Neural crest cell (in vitro differentiated cells): ENCODE measurements at places on chromosomes 2 and 18.

GRCh38 chr2:60958800-60959199 is 58.7 kb upstream of the PEX13 start:
- no peak for DNase-seq

DNA sequence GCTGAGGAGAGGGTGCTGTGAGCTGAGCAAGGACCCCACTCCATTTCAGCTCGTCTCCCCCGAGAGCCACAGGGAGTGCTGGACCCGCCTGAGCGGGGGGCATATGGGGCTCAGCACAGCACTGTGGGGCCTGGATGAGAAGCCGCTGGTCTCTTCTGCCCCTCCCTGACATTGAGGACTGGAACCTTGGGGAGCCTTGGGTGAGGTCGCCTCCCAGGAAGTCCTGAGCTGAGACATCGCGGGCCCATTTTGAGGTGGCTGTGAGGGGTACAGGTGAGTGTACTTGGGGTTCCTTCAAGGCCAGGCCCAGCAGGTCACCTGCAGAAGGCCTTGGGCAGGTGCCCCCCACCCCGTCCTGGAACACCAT is 3.1 kb upstream of the AQP12A start:
- no peak for DNase-seq

GRCh38 chr18:46625069-46625468 is 32.0 kb downstream of the LOXHD1 start:
- DNase-seq: no peak

GRCh38 chr18:77199707-77200106 is 49.9 kb upstream of the GALR1 start:
- DNase-seq: no peak

DNA sequence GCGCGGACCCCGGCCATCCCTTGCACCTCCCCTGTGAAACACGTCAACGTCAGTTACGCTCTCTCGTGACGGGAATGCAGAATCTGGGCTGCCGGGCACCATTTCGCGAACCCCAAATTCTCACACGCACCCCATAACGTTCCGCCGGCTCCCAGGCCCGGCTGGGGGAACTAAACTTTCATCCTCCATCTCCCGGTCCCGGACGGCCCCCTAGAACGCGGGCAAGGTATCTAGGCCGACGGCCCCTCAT is 544 bp downstream of the DNAJC27 start:
- no peak for DNase-seq

- DNase-seq: no peak
These were observed 27.2 kb upstream of the CDH2 start for GRCh38 chr18:28204154-28204553.

DNA sequence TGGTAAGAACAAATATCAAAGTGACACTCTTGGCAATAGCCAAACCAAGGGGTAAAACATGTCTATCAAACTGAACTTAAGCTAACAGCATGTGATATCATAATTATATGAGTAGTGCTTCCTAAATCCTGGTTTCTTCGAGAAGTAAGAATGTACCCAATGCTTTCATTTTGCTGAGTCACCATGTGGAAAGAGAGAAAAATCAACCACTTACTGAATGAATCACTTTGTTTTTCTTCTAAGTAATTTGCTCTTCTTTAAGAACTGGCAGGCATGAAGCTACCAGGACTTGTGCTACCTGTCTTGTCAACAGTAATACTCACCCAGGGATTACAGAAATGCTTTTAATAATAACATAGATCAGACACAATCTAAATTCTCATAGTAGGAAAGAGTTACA is 19.0 kb upstream of the DUSP19 start:
- no peak for DNase-seq

GRCh38 chr2:50335852-50336251 is 696.1 kb downstream of the NRXN1 start:
- DNase-seq: no peak

DNA sequence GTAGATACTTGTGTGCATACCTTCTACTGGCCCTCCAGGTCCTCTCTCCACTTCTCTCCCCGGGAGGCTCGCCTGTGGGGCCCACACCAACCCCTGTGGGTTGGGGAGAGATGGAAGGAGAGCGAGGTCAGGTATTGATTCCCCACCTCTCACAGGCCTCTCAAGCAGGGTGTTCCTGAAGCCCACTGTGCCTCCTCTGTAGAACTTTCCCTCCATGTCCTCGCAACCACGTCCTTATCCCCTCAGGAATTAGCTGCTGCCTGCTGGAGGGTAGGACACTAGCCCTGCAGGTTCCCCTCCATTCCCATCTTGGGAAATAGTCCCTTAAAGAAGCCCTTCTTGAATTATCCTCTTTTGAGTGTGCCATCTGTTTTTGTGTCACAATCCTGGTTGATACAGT is 38.9 kb upstream of the KLF11 start:
- DNase-seq: no peak

- no peak for DNase-seq
These were observed 148.1 kb downstream of the ZNF407 start for GRCh38 chr18:74745633-74746403.

DNA sequence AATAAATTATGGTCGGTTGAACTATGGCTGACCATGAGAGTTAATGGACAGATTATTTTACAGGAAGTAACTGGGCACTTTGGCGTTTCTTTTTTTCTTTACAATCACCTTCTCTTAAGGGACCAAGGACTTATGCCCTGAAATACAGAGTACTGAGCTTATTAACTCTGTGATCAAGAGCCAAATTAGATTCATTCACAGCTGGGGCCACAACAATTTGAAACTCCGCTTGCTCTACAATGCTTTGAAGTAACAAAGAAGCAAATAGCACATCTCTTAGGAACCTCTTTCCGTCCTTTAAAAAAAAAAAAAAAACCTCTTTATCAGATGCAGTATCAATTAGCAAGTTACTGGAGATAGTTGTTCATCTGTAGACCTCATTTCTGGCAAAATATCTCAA is 112.0 kb downstream of the LYPD6 start:
- DNase-seq: no peak

GRCh38 chr2:156466739-156467405 is 30.7 kb downstream of the GPD2 start:
- no peak for DNase-seq

GRCh38 chr18:39834636-39835035 is 2120.4 kb upstream of the PIK3C3 start:
- no peak for DNase-seq

DNA sequence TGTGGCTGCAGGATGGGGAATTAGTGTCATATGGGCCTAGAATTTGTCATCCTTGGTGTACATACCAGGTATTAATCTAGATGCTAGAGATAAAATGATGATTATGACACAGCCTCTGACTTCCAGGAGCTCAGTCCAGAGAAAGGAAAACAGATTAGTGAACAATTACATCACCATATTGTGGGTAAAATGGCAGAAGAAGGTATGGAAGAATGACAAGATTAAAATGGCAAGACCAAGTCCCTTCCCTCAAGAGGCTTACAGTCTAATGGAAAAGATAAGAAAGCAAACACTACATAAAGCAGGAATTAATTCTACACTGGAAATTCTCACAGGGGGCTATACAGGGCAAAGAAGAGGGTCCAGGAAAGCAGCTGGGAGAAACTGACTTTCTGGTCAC is 25.9 kb upstream of the TYMS start:
- DNase-seq: no peak

GRCh38 chr2:187207126-187207525 is 240.9 kb downstream of the CALCRL start:
- DNase-seq: no peak

GRCh38 chr2:208112969-208113368 is 11.4 kb downstream of the CRYGD start:
- DNase-seq: no peak

DNA sequence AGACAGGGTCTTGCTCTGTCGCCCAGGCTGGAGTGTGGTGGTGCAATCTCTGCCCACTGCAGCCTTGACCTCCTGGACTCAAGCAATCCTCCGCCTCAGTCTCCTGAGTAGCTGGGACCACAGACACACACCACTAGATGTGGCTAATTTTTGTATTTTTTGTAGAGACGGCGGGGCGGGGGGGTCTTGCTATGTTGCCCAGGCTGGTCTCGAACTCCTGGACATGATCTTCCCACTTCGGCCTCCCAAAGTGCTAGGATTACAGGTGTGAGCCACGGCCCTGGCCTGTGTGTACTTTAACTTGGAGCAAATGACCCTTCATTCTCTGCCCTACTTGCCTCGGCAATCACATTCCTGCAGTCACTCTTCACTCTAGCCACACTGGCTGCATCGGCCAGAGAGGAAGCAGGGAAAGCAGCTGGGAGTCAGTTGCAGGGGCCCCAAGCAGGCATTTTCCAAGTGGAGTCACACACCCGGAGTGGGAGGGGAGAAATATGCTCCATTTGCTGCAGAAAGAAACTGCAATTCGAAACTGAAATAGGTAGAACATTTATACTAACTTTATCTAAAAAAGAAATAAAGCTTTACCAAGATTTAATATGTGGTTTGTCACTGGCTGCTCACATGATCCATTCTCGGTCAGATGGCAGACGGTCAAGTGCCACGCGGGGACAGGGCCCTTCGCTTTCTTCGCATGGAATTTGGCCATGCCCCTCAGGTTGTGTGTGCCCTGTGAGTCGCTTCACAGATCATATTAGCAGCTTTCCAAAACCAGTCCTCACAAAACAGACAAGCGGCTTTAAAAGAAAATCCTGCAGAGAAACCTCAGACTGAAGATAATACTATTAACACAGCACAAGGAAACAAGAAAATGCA is 37.1 kb downstream of the FAM161A start:
- DNase-seq: no peak

GRCh38 chr18:10135302-10135926 is 221.6 kb downstream of the VAPA start:
- DNase-seq: no peak

GRCh38 chr2:192957425-192957824 is 762.7 kb upstream of the TMEFF2 start:
- no peak for DNase-seq

DNA sequence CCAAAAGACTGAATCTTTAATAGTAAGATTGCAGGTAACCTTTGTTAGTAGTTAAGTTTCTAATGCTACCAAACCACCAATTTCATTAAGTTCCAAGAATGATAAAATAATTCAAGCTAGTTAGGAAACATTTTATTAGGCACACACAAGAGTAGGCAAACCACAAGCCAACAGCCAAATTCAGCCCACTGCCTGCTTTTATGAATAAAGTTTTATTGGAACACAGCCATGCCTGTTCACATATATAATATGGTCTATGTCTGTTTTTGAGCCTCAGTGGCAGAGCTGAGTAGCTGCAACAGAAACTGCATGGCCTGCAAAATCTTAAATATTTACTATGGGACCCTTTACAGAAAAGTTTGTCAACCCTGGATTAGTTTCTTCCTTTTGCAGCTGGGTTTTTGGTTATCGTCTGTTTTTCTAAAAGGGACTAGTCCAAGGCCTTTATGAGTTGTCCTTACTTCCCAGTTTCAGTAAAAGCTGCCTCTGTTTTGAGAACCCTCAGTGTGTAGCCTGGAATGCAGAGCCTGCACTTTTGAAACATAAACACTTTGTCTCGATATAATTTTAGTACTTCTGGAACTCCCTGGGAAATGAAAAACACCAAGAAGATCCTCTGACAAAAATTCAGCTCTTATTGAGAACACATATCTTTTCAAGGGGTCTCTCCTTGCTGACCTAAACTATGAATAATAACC is 39.1 kb downstream of the FRZB start:
- DNase-seq: no peak

DNA sequence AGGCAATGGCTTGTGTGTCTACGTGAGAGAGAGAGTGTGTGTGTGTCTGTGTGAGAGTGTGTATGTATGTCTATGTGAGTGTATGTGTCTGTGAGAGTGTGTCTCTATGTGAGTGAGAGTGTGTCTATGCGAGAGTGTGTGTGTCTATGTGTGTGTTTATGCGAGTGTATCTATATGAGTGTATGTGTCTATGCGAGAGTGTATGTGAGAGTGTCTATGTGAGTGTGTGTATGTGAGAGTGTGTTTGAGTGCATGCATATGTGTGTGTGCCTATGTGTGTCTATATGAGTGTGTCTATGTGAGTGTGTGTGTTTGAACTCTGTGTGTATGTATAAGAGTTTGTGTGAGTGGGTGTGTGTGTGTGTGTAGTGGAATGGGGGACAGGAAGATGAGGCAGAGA is 9.8 kb upstream of the GNLY start:
- no peak for DNase-seq

GRCh38 chr18:48791636-48792105 is 159.1 kb downstream of the SMAD7 start:
- DNase-seq: no peak

- no peak for DNase-seq
These were observed 327.6 kb upstream of the MMADHC start for GRCh38 chr2:149915151-149915550.

- DNase-seq: no peak
These were observed 1.2 kb downstream of the REV1 start for GRCh38 chr2:99488539-99489062.

DNA sequence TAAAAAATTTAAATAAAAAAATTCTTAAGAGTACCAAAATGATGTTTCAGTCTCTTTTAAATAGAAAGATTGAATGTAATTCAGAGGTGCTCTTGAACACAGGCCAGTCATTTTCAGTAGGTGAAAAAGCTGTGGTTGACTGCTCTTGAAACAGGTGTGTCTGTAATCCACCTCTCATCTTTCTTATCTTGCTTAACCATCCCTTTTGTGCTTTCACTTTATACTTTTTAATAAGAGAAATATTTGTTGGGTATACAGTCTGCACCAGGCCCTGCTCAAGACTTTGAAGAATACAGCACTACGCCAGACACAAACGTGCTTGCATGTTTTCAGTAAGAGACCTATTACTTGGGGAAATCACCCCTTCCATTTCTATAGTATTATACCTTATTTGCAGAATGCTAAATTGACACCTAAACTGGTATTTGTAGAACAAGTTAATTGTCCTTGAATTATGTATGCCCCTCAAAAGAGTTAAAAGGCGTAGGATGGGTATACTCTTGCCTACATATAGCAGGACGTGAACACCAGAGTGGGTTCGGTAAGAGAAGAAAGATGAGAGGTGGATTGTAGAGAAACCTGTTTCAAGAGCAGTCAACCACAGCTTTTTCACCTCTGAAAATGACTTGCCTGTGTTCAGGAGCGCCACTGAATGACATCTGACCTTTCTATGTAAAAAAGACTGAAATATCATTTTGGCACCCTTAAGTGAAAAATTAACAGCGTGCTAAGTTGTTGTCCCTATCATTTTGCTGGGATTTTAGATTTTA is 4.0 kb upstream of the RTN4 start:
- no peak for DNase-seq

GRCh38 chr2:74024216-74024615 is 39.5 kb downstream of the TET3 start:
- DNase-seq: no peak

DNA sequence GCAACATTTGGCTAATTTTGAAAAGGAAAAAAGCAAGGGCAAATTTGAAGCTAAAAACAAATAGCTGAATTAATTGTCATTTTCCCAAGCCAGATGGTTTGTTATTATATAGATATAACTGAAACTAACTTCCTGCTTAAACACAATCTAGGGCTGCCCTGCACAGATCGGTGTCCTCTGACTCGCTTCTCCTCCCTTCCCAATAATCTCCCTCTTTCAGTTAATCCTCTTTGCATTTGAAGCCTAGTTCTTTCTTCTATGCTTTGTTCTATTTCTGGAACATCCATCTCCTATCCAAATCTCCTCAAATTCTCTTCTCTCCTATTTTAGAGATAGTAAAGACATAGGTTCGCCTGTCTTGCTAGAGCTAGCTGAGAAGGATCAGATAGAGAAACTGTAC is 328.1 kb downstream of the SLC8A1 start:
- no peak for DNase-seq
